ENCODE measurements at places on chromosomes 1 and 21.

GRCh38 chr1:146031476-146031875 is 9.9 kb upstream of the HJV start:
- no peak for DNase-seq

DNA sequence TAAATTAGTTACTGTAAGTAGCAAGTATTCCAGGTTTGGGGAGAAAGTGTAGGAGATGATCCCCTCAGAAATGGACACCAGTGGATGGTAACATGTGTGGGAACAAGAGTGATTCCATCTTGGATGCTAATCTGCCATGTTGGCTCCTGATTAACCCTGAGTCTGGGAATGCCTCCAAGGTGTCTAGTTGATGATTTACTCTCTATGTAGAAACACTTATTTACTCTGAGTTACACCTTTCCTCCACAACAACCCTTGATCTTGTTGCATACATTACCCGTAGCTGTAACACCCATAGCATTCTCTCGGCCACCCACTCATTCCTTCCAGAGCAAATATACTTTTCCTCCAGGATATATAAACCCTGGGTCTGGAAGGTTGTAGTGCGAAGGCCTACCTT is 315.9 kb upstream of the GREM2 start:
- DNase-seq: peak; percentile 2

DNA sequence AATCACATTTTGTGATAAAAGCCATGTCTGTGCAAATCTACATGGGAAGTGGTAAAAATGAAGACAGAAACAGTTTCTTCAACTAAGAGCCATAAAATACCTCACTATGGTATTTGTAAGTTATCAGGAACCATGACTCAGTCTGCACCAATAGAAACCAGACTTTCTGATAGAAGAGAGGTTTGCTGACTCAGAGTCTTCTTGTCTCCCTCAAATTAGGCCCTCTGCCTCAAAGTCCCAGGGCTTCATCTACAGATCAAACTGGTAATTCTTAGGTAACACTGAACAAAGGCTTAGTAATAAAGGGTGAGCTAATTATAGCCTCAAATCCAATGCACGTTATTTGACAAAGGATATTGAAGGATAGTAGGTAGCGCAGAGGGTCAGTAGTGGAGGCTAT is 30.9 kb upstream of the SSX2IP start:
- no peak for DNase-seq

DNA sequence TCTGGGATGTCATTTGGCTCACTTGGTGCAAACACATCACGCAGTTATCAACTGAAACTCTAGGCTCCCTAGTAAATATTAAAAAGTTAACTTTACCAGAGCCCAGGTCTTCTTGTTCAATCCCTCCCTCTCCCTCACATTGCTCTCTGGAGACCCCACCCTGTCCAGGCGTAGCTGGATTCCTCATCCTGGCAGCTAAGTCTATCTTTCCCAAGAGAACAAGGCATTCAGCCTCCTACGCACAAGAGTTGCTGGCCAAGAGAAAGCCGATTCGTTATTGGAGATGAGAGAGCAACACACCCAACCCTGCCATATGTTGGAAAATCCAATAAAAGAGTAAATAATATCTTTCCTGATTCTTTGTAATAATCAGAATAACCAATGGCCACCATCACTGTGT is 117.9 kb downstream of the SLC30A10 start:
- no peak for DNase-seq

GRCh38 chr21:25494804-25495203 is 112.5 kb downstream of the MRPL39 start:
- no peak for DNase-seq

GRCh38 chr1:174988986-174989385 is 10.8 kb upstream of the CACYBP start:
- DNase-seq: no peak

- no peak for DNase-seq
Observed at GRCh38 chr1:4307468-4307845, 347.0 kb upstream of the AJAP1 start.

DNA sequence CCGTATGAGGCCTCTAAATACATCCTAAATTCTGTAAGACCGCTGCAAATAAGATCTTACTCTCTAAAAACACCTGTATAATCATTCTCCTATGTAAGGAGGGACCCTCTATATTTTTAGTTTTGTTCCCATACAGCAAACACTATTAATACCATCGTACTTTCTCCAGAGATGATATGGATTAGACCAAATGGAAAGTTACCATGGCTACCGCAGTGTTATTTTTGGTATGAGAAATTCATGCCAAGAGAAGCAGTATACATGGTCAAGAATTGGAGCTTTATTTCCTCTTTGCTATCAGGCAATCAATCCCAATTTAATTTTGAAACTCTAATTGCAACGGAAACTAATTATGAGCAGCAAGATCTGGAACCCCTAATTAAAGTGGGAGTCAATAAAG is 70.0 kb downstream of the BCAR3 start:
- no peak for DNase-seq

All from HuH-7 (cell line).